G401 (cell line): ENCODE measurements at places on chromosomes 1 and 21.
A peak's percentile ranks its signal among the peaks of the same experiment; 100 is the strongest.

DNA sequence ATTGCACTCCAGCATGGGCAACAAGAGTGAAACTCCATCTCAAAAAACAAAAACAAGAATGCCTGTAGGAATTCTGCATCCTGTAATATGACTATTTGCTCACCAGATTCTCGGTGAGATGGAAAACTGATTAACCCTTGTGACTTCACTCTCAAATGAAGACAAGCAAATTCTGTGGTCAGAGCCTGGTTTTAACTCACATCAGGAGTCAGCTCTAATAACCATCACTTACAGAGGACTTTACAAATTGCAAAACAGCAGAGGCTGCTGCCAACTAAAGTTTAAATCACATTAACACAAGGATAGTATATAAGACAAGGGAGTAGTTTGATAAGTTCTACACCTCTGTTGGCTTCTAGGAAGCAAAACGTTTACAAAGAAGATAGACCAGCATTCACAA is 35.7 kb upstream of the FAM163A start:
- DNase-seq: no peak

GRCh38 chr1:36818771-36819170 is 215.5 kb downstream of the GRIK3 start:
- no peak for DNase-seq

DNA sequence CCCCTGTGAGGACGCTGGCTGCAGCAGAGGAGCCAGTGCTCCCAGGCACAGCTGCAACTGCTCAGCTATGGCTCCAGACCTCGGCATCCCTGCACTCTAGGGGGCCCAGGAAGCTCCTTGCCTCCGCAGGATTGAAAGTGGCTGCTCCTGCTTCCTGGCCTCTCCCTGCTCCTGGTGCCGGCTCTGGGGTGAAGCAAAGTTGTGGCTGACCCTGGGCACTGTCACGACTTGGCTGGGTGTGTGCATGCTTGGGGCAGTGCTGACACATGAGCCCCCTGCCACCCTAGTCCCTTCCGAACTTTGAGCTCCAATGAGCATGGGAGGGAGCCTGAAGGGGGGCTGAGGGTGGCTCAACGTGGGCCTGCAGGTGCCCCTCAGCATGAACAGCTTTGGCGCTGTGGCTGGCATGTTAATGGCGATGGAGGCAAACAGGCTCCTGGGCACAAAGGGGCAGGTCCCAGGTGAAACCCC is 1512.2 kb downstream of the KCNT2 start:
- no peak for DNase-seq

DNA sequence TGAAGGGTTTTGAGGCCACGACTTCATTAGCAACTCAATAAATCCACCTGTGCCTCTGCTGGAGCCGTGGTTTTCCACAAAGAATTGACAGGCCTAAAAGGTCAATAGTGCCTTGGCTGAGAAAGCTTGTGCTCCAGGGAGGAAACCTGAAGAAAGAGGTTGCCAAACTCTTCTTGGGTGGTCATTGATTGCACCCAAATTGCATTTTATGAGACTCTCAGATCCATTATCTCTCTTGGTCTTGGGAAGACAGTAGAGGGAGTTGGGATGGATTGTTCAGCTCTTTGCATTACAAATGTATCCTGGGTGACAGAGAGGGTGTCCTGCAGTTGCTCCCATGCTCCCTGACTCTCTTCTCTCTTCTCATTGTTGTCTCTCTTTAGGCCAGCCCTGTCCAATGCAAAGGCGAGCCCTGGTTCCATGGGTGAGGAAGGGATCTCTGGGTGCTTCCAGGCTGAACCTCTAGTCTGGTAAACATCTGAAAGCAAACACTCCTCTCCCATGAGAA is 46.1 kb upstream of the HTR1D start:
- DNase-seq: no peak

DNA sequence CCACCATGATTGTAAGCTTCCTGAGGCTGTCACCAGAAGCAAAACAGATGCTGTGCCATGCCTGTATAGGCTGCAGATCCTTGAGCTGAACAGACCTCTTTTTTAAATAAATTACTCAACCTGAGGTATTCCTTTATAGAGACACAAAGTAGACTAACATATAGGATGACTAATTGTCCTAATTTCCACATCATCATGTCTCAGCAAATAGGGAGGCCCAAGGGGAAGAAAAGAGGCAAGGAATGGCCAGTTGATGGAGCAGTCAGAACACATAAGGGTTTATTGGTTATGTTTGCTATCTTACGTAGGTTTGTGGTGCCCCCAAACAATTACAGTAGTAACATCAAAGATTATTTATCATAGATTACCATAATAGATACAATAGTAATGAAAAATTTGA is 126.2 kb downstream of the RASAL2 start:
- no peak for DNase-seq

GRCh38 chr1:39668111-39668510 is 3.8 kb downstream of the NT5C1A start:
- DNase-seq: no peak

- DNase-seq: peak; percentile 69
Measured at GRCh38 chr1:16215882-16216753, 3.7 kb upstream of the ARHGEF19 start.

DNA sequence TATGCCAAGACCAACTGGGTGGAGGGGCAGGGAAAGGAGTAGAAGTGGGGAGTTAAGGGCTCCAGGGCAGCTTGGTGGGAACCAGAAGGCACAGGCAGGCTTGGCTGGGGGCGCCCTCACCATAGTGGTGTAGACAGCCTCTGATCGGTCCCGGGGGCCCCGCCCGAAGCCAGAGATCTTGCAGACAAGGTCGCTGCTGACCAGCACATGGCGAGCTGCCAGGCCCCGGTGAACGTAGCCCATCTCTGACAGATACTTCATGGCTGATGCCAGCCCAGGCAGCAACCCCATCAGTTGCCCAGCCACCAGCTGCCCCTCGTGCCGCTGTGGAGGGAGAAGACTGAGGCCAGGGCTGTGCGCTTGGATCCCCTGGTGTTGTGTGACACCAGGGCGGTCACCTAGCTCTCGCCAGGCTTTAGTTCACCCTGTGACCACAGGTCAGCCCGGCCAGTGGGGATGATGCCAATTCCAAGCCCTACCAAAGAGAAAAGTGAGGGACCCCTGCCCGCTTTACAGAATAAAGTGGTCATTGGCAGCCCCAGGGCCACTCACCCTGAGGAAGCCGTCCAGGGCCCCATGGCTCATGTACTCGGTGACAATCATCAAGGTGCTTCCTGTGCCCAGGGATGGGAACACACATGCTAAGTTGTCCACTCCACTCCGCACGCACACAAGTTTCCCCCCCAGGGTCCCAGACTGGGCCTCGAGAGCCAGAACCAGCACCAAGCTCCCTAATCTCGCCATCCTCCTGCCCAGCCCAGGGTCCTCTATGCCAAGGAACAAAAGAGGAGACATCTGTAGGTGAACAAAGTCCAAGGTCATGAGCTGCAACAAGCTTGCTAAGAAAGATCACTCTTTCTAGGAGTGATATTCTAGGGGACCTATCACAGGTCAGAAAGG is 28.2 kb downstream of the CDCA8 start:
- no peak for DNase-seq

DNA sequence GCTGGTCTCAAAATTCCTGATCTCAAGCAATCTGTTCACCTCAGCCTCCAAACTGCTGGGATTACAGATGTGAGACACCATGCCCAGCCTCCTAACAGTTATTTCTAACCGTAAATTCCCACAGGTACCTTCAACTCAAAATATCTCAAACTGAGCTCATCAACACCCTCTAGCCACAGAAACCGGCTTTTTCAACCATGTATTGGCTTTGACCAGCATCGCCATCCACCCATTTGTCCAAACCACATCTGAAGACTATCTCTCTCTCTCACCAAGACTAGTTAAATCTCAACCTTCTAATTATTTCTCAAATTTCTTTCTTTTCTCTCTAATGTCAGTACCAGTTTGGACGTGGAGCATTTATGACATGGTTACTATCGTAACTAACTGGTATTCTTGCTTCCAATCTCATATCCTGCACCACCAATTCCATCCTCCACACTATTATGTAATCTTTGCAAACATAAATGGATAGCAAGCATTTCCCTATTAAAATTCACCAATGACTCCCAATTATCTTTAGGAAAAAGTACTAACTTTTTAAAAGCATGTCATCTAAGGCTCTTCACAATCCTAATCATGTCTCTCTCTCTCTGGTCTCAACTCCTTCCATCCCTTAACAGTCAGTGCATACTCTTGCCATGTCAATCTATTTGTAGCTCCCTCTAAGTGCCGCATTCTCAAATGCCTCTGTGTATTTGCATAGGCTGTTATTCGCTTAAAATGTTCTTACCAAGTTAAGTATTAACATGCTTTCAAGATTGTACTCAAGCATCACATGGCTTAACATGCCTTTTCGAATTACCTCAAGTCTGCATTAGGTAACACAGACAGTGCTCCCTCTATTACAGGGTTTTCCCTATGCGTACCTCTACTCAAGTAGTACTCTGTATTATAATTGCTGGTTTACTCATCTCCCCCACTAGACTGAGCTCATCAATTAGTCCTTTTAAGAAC is 18.1 kb downstream of the RSBN1 start:
- DNase-seq: no peak

DNA sequence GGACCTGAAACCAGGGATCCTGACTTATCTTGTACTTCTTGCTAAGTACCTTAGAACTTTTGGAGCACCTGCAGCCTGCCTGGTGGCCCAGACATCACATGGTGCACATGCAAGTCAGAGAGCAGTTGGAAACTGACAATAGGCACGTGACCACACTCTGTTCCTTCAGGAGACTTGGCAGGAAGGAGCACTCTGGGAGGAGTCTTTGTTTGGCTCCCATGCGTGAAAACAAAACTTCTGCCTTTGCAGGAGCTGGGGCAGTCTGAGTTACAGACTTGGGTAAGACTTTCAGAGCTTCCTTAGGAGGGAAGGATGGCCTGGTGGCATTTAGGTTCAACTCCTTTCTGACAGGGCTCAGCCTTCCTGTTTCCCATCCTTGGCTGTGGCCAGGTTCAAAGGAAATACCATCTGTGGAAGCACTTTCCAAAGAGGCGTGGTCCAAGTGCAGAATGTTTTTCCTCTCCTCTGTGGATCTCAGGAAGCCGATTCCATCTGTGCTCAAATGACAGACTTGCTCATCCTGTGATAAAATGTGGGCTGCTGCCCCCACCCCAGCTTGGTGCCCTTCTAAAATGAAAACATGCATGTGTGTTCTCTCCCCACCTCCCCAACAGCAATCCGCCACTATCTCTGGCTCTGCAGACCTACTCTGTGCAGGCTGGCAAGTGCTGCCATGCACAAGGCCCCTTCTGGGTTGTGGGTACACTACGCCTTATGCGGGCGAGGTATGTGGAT is 14.1 kb upstream of the ZNF436 start:
- no peak for DNase-seq

DNA sequence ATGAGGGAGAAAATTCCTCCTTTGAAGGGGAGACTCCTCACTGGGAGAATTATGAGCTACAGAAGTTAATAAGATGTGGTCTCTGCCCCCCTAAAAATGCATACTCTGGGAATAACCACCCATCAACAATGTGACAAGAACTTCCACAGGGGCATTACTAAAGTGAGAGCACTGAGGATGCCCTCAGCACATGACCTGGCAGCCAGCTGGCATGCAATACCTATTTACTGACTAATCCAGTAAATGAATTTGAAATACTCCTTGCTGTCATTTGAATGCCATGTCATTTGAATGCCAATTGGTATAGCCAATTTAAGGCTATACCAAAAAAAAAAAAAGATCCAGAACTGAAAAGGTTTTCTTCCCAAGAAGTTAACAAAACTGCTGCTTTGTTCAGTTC is 30.8 kb downstream of the PLPP3 start:
- DNase-seq: no peak

DNA sequence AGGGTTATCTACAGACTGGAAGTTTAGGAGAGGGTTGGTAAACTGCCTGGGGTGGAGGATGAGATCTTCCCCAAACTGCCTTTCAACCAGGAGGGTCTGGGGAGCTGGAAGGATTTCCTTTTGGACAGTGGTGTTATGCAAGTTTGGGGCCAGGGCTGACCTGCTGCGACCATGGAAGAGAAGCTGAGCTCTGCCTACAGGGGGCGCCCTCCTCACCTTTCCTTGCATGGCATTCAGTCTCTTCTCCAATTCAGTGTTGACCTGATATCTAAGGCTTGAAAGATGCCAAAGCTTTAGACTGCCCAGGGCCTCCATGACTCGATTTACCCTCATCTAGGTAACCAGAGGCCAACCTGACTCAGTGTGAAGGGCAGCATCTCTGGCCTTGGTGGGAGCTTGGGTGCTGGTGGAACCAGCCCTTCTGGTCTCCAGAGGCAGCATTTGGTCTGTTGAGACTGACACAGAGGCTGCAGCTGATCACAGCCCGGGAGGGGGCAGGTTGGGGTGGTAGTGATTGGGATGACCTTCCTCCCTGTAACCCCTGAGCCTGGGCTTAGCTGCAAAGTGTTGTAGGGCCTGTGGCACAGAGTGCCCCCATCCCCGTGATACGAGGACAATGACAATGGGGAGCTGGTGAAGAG is 170.0 kb downstream of the GRIK3 start:
- DNase-seq: no peak

- DNase-seq: no peak
Measured at GRCh38 chr1:81125672-81126071, 675.1 kb upstream of the ADGRL2 start.

DNA sequence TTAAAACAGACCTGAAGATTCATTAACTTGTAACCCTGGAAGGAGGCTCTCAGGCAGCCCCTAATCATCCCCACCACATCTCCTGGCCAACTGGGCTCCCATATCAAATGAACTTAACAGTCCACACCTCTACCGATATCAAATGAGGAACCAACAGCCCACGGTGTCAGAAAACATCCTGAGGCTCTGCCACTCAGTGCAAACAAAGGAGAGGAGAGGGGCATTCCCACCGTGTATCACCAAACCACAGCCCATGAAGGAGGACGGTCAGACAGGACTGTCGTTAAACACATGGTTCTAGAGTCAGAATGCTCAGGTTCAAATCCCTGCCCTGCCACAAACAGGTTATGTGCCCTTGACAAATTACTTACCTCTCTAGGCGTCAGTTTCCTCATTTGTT is 52.5 kb downstream of the ERI3 start:
- no peak for DNase-seq

DNA sequence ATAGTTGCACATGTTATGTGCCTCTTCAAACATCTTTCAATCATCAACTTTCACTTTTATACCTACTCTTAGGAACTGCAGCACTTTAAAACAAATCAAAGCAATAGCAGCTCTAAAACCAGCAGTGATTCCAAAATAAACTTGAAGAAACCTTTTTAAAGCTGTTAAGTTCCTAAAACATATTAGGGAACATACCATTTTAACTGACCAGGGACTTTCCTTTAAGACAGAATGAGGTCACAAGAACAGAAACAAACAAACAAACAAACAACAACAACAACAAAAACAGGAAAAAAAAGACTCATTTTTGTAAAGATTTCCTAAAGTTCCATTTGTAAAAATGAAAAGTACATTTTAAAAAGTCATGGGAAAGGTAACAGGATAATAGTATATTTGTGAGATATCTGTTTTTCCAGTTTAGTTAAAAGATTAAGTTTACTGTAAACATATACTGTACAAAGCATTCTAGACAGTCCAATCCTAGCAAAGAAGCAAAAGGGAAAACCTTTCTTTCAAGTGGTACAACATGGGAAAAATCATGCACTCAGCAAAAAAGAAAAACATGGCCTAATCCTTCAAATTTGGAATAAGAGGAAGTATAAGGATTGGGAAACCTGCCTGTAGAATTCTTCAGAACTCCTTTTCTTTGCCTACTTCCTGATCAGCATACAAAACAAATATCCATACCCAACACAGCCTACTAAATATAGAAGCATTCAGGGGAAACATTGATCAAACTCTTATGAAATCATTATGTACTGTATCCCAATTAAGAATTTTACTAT is 45.5 kb downstream of the EPS15 start:
- DNase-seq: no peak
